Fibroblast of skin of back (primary cell): ENCODE measurements at places on chromosomes 2 and 18.

GRCh38 chr2:132392221-132392620 is 24.4 kb upstream of the GPR39 start:
- DNase-seq, result peak; percentile 19

DNA sequence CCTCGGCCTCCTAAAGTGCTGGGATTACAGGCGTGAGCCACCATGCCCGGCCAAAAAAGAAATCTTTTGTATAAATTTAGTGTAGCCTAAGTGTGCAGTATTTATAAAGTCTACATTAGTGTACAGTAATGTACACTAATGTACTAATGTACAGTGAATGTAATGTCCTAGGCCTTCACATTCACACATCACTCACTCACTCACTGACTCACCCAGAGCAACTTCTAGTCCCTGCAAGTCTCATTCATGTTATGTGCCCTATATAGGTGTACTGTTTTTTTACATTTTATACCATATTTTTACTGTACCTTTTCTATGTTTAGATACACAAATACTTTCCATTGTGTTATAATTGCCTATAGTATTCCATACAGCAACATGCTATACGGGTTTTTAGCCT is 254.9 kb downstream of the MYO3B start:
- DNase-seq, result no peak

GRCh38 chr2:155913356-155913755 is 419.2 kb downstream of the NR4A2 start:
- peak; percentile 71 for DNase-seq

DNA sequence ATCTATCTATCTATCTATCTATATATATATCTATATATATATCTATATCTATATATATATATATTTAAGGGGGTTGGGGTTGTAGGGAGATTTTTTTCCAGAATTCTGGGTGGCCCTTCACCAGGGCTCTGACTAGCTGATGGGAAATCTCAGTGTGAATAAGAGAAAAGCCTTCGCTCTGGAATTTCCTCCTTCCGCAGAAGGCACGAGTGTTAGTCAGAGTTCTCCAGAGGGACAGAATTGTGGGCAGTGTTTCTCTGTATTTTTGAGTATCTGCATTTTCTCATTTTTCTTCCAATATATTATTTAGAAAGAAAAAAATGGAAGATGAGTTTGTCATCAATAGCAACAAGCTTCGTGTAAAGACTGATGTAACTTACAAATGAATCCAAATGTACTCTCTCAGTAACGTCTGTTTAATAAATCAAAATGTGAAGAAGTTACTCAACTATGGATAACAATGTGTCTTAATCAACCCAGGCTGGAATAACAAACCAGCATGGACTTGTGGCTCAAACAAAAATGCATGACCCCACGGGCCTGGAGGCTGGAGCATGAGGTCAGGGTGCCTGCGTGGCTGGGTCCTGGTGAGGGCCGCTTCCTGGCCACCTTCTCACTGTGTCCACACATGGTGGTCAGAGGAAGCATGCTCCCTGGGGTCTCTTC is 10.6 kb upstream of the SNTG2 start:
- peak; percentile 93 for DNase-seq

- peak; percentile 7 for DNase-seq
These were observed at the start of gene TUBA4B for GRCh38 chr2:219252900-219253752. Gene TUBA4B (plus strand): TSS chr2:219253243. CDS start chr2:219253408, 165 bp downstream.

DNA sequence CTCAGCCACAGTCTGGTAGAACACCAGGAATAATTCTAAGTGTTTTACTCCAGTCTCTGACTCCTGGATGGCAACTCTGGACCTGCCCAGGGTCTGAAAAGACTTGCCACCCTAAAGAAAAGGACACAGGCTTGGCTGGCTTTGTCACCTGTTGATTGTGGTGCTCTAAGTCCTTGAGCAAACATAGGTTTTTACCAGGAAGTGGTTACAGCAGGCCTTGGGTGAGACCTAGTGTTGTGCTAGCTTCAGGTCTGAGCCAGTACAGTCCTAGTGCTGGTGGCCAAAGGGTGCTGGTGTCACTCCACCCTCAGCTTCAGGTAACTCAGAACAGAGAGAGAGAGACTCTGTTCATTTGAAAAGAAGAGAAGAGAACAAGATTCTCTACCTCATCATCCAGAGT is 1239.4 kb upstream of the CRIM1 start:
- DNase-seq, result no peak

DNA sequence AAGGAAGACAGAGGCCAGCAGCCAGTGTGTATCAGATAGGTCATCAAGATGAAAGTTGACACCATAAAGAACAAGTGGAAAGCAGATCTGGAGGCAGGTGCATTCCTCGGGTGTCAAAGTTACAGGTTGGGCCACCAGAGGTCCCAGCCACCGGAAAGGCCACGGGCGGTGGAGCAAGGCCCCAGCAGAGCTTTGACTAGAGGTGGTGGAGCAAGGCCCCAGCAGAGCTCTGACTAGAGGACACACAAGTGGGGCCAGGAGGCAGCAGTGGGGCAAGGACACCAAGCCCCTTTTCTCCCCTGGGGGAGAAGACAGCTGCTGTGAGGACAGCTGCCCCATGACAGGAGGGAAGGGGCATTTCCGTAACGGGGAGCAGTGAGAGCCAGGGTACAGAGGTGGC is 115.1 kb downstream of the GYPC start:
- DNase-seq, result no peak

DNA sequence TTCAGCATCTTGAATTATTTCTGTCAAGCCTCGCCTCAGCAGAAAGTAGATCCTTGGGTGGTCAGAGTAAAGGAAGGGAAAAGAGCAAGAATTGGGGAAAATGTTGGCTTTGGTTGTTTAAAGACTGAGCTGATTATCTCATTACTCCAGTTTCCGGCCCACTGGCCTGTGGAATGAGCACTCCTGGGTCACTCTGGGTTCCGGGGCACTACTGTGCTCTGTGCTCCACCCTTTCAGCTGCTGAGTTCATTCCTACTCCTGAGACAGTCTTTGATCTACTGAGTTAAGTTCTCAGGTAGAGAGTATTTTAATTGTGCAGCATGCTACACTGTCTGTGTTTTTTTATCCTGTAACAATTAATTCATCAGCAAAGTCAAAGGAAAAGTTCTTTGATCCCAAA is 427.7 kb downstream of the CDH2 start:
- DNase-seq, result no peak

GRCh38 chr18:25422230-25422629 is 70.3 kb upstream of the ZNF521 start:
- no peak for DNase-seq

- no peak for DNase-seq
These were observed 112.0 kb upstream of the SMAD2 start for GRCh38 chr18:48042431-48042830.

DNA sequence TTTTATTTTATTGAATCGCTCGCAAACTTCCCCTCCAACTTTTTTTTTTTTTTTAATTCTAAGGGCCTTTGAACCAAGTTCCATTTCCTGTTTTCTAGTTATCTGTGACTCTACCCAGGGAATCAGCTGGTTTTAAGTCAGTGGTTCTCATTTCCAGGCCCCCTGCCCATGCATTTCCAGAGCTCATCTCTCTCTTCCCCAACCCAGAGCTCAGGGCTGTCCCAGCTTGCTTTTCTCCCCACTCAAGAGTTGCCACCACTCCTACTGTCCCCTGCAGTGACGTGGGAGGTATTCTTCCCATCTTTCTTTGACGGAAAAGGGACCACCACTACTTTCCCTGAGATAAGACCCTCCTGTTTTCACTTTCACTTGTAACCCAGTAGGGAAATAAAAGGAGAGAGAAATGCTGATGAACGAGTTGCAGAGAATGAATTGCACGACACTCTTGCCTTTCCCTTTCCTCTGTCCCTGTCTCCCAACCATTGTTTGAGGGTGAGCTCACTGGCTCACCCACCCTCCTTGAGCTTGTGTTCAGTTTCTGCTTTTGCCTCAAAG is 42.1 kb downstream of the TET3 start:
- DNase-seq, result no peak

GRCh38 chr2:54912305-54912704 is 137.9 kb downstream of the RTN4 start:
- no peak for DNase-seq

GRCh38 chr18:79548621-79548985 is 131.0 kb upstream of the CTDP1 start:
- no peak for DNase-seq

DNA sequence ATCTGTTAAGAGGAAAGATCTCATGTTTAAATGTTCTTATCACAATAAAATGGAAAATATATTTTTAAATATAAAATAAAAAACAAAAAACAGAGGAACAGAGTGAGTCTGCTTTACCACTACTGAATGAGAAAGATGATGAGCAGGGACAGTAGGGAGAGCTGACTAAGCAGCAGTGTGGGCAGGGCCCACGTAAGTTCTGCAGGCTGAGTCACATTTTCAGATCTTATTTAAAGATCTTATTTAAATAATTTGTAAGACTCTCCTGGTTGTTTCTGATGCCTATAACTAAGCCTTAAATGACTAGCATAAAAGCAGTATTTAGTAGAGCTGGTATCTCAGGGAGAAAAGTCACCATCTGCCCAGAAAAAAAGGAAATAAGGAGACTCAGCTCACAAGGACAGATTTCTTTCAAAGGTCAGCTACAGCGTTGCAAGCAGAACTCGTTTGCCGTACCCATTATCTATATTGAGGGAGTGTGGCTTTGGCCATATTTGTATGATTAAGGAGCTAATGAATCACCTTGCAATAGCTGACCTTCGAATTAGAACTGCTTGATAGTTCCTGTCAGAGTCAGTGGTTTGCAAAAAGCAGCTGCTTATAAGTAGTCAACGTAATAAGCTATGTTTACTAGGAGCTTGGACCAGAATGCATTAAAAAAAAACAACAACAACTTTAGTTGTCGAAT is 322.1 kb upstream of the CHAC2 start:
- peak; percentile 26 for DNase-seq

DNA sequence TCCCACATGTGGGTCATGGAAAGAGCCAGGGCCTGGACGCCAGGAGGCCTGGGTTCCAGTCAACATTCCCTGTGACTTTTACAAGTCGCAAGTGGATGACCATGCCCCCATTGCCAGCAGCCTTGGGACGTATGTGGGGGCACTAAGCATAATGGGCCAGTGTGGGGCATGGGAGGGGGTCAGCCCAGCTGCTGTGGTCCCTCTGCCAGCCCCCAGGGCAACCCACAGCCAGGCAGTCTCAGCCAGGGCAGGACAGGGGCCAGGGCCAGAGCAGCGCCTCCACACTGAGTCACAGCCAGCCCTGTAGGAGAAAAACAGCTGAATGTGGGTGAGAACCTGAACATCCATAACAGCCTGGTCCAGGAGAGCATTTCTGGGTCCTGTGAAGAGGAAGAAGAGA is 173.2 kb downstream of the GFPT1 start:
- no peak for DNase-seq

- peak; percentile 41 for DNase-seq
These were observed 54.8 kb upstream of the KLHL29 start for GRCh38 chr2:23330214-23330613.

- peak; percentile 79 for DNase-seq
These were observed 46.5 kb downstream of the RAB10 start for GRCh38 chr2:26080356-26080755.

DNA sequence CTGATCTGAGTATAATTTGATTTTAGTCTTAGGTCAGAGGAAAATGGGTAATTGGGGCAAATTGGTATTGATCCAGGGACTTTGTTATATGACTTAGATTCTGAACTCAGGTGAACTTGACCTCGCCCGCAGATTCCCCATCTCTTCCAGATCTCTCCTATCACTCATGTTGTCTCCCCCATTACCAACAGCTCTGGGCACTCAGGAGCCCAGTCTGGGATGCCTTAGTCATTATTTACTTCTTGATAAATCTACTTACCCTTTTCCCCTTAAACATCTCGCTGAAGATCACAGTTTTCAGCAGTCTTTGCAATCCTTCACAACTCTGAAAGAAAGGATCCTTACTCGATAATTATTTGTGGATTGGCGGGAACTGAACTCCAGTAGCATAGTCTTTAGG is 19.6 kb upstream of the HNMT start:
- DNase-seq, result no peak

DNA sequence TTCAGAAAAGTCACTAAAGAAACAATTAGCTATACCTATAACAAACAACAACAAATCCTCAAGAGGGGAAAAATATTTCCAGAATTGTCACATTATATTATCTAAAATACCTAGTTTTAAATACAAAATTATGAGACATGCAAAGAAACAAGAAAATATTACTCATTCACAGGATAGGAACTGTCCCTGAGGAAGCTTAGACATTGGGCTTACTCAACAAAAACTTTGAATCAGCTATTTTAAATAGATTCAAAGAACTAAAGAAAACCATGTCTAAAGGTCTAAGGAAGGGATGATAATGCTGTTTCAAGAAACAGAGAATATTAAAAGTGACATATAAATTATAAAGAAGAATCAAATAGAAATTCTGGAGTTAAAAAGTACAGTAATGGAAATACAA is 131.9 kb upstream of the ZNF516 start:
- no peak for DNase-seq
